ENCODE measurements at places on chromosomes 3 and 15. TPM values are rescaled to one million over a fixed set of nuclear protein-coding genes. Genes with fewer than 3 reads are reported as not detected.

DNA sequence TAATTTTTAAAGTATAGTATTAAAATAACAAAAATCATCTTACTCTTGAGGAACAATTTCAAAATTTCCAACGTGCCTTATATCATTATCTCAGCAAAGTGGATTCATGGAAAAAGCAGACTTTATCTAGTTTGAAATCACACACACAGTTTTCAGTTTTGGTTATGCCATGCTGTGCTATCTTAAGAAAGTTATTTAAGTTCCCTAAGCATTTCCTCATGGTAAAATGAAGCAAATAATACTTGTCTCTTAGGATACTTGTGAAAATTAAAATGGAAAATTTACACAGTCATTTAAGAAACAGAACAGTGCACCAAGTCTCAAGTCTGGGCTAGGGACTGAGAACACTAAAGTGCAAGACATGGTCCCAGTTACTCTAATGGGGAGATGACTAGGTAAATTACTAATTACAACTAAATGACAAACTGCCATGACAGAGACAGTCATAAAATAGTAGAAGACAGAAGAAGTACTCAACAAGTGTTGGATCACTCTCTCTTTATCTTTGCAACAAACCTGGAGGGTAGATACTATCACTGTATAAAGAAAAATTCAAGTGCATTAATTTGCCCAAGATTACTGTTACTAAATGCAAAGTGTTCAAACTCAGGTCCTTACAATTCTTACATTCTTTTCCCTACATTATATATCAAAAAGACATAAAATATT is 44.8 kb downstream of the DMXL2 start:
- no peak for DNase-seq

DNA sequence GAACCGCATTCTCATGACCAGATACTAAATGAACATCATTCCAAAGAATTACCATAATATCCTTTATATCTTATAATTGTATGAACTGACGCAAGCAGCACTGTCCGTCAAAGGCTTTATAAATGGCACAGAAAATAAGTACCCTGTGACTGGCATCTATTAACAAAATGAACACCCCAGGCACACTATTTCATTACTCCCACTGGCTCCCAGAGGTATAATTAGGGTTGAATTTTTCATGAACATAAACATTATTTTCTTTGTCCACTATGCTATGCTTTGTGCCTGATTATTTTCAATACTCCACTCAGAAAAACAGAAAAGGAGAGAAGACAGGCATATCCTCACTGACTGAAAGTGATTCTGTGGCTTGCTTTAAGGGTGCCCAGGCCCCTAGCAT is 71.1 kb downstream of the LYZL4 start:
- DNase-seq: no peak

GRCh38 chr3:171054921-171055320 is 28.4 kb upstream of the SLC2A2 start:
- no peak for DNase-seq

DNA sequence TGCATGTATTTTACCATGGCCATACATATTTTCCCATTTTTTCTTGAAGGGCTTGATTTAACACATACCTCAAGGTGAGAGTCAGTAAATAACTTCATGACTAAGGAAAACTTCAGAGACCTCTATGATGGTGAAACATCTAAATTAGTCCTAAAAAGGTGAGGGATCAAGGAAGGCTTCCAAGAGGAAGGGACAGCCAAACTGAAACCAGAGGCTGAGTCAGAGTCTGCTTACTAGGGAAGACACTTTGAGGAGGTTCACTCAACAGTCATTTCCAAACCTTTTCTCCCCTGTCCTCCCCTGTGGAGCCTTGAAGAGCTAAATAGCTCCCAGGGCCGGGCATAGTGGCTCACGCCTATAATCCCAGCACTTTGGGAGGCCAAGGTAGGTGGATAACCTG is 206.6 kb downstream of the SHQ1 start:
- DNase-seq: no peak

GRCh38 chr3:10693457-10693856 is 122.6 kb upstream of the SLC6A11 start:
- DNase-seq: no peak

GRCh38 chr3:32869513-32870047 is 51.8 kb downstream of the TRIM71 start:
- no peak for DNase-seq

- DNase-seq: no peak
These were observed 62.7 kb downstream of the CRYGS start for GRCh38 chr3:186481526-186481925.

DNA sequence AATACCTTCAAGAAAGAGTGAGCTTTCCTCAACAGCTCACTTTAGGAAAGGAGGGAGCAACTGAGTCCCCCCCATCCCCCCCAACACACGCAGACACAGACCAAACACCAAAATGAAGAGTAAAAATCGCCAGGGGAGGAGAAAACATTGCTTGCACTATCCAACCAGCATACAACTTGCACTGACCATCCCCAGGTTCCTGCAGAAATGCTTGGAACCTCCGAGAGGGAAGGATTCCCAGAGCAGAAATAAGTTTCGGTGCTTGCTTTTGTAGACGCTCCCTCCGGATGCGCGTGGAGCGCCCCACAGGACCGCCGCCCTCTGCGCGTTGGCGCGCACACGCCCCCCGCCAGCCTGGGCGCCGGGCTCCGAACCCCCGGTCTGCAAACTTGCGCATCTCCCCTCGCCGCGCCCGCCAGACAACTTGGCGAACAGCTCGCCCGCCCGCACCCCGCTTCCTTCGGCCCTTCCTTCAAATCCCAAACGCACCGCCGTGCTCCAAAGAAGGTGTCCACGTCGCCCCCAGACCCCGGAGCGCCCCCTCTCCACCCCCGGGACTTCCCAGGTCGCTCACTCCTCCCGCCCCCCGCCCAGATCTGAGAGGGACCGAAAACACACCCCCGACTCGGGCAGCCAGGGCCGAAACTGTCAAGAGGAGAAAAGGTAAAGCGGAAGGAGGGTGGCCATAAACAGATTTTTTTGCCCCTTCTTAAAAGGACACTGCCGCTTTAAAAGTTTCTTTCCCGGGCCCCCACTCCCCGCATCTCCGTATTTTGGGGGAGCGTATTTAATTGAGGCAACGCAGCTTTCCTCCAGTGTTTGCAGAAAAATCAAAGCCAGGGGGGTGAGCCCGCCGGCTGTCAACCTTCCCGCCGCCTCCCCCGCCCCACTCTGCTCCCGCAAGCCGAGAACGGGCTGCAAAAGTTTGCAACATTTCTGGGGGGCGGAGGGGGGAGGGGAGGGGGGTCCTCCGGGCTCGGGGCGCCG is 859 bp downstream of the RORA start:
- DNase-seq: no peak

DNA sequence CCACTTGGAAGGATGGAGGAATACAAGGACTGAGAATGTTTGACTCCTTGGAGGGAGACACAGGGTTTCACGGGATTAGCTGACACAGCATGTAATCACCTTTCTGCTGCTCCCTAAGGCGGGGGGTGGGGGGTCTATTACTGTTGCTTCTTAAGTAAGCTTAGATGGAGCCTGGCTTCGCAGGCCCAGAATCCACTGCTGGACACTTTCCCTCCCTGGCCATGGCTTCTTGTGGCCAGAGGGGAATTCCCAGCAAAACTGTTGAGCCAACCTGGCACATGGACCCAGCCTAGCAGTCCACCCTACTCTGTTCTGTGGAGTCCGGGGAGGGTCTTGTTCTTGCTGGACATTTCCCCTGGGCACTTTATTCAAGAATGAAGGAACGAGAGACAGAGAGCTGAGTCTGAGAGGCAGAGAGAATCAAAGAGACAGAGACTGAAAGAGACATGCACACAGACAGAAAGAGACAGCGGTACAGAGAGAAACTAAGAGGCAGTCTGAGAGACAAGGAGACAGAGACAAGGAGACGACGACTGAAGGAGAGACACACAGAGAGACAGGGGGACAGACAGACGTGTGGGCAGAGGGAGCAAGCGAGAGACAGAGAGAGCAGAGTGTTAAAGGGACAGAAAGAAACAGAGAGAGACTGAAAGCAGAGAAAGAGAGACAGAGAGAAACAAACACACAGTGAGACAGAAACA is 55.6 kb upstream of the DLG1 start:
- no peak for DNase-seq

GRCh38 chr3:194876403-194877095 is 190.9 kb downstream of the FAM43A start:
- DNase-seq: peak; percentile 34

DNA sequence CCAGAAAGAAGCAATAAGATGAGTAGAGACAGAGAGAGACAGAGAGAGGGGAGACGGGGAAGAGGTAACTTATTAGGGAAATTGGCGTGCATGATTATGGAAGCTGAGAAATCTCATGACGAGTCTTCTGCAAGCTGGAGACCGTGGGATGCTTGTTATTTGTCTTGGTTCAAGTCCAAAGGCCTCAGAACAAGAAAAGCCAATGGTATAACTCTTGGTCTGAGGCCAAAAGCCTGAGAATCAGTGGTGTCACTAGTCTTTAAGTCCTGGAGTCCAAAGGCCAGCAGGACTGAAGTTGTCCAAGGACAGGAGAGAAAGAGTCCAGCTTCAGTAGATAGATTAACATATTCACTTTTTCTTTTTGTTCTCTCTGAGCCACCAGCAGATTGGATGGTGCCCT is 613.6 kb downstream of the CADM2 start:
- no peak for DNase-seq

- no peak for DNase-seq
These were observed 101.7 kb upstream of the CCDC54 start for GRCh38 chr3:107275511-107275910.

DNA sequence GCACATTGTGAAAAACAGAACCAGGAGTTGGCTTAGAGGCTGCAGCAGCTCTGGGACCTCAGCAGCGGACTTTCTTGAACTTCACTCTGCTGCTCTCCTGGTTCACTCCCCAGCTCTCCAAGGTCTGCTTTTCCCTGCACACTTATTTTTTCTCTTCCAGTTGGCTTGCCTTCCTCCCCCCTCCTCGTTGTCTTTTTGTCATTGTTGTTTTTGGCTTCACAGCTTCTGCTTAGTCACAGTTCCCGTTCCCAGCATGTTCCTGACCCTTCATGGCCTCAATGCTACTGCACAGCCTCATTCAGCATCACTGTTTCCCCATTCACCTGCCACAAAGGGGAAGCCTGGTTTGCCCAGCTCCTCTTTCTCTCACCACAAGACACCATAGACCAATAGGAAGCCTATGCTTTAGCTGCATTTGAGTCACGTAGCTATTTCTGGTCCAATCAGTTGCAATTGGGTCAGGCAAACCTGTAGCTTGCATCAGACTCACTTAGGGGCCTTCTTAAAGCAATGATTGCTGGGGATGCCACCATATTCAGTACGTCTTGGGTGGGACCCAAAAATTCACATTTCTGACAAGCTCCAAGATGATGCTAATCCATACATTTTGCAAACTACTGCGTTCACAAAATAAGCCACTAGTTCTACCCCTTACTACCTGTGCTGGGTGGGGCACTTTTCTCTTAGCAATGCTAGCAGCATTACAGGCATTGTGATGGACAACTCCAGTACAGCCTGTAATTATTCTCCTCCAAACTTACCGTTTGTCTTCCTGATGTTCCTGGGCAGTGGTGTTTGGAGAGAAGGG is 7.8 kb upstream of the SUMF1 start:
- no peak for DNase-seq

DNA sequence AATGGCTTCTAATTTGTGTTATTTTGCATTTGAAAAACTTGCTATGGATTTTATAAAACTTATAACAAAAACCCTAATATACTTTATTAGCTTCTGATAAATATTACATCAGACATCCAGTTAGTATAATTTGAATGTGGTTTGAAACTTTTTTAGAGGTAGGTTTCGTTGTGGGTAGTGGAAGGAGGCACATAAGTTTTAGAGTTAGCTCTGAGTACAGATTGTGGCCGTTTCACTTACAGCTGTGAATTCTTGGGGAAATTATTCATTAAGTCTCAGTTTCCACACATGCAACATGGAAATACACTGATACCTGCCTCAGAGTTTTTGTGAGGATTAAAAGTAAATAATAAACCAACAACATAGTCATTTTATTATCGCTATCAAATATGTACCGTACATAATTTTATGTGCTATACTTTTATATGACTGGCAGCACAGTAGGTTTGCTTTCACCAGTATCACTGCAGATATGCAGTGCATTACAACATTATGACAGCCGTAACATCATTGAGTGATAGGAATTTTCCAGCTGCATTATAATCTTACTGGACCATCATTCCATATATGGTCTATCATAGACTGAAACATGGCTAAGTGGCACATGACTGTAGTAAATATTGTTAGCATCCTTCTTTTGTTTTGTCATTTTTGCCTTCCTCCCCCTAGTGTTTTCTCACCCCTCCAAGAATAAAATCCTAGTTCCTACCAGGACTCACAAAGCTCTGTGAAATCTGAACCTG is 175.6 kb downstream of the AKAP13 start:
- no peak for DNase-seq

MOBP gene
- total RNA-seq: not detected

GATM gene
- 47.6 TPM for total RNA-seq

HIGD2B gene
- not detected for total RNA-seq

ARGFX gene
- total RNA-seq: not detected

TMOD2 gene
- 9.2 TPM for total RNA-seq
